ENCODE measurements at places on chromosomes 6 and 20.
A peak's percentile ranks its signal among the peaks of the same experiment; 100 is the strongest.

- DNase-seq: no peak
Observed at GRCh38 chr20:19582782-19583181, 175.3 kb upstream of the RIN2 start.

GRCh38 chr20:36468149-36469000 is 72.9 kb upstream of the MYL9 start:
- DNase-seq: peak; percentile 24

DNA sequence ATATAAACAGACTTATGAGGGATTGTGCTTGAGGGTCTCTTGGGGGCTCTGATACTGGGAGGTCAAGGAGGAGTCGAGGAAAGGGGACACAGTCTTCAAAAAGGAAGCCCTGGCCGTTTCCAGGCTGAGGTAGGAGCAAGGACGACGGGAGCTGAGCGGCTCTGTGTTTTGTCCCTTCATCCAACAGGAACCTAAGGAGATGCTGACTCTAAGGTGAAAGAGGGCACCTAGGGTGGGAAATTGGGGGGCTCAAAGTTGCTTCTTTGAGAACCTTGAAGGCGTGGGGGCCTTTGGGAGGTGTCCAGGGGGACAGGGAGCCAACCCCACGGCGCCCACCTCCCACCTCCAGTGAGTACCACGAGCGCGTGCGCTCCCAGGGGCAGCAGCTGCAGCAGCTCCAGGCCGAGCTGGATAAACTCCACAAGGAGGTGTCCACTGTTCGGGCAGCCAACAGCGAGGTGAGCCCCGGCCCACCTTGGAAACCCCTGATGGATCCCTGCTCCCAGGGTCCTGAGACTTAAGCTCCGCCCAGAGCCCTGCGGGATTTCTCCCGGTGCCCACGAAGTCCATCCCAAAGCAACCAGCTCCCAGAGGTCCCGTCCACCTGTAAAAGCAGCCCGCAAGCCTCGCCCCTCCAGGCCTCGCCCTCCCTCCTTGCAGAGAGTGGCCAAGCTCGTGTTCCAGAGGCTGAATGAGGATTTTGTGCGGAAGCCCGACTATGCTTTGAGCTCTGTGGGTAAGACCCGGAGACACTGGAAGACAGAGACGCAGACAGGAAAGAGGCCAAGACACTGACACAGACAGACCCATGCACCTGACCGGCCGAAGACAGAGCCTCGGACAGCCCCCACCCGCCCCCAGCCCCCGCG is 2.9 kb downstream of the SPAG4 start:
- DNase-seq: peak; percentile 44

GRCh38 chr6:157762636-157763035 is 60.4 kb upstream of the SNX9 start:
- DNase-seq: no peak

DNA sequence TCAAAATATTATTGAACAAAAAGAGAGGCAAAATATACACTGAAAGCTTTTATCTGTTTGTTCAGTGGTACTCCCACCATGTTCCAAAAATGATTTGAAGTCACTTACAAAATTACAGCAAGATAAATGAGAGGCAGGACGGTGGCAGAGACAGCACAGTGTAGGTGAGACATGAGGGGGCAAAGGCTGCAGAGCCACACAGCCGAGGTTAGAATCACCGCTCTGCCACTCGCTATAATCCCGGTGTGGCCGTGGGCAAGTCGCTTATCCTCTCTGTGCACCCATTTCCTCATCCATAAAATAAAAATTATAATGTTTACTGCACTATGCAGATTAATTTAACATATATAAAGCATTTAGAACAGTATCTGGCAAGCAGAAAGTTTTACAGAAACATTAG is 140.1 kb upstream of the BEND6 start:
- no peak for DNase-seq

GRCh38 chr6:6741264-6741663 is 152.7 kb downstream of the LY86 start:
- no peak for DNase-seq

DNA sequence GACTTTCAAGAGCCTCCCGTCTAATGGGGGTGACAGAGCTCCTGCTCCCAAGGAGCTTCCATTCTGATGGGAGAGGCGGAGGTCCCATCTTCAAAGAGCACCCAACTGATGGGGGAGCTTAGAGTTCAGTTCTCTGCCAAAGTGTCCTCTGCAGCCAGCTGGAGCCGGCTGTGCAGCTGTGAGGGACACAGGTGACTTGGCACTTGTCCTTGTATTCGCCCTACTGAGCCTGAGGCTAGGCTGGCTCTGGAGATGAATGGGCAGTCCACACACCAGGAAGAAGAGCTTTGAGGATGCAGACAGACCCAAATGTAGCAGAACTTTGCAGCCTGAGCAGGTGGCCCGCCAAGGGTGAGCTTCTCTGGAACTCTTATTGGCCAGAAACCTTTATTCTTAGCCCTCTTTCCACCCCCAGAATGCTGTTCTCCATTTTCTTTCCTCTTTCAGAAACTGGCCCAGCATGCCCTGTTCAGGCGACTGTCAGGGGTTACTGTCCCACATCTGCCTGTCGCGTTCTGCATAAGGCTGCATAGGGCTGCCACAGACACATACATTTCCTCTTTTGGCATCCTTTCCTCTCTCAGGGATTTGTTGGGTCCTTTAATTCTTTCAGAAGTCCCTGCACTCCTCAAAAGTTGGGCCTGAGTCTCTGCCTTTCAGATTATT is 108.7 kb upstream of the LRFN2 start:
- no peak for DNase-seq

DNA sequence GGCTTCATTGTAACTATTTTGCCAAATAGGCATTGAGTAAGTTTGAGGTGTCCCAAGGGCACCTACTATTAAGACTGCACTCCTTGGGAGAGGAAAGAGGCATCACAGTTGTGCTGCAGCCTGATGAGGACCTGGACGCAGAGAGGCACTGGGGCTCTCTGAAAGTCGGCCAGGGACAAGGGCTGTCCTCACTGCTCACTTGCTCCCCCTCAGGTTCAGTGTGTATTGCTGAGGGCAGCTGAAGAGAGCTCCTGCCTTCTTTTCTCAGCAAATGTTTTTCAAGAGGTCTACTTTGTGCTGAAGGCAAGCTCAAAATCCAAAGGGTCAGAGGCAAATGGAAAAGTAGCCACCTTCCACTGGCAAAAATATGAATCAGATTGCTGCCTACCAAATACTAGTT is 331.8 kb downstream of the RIMS1 start:
- no peak for DNase-seq

DNA sequence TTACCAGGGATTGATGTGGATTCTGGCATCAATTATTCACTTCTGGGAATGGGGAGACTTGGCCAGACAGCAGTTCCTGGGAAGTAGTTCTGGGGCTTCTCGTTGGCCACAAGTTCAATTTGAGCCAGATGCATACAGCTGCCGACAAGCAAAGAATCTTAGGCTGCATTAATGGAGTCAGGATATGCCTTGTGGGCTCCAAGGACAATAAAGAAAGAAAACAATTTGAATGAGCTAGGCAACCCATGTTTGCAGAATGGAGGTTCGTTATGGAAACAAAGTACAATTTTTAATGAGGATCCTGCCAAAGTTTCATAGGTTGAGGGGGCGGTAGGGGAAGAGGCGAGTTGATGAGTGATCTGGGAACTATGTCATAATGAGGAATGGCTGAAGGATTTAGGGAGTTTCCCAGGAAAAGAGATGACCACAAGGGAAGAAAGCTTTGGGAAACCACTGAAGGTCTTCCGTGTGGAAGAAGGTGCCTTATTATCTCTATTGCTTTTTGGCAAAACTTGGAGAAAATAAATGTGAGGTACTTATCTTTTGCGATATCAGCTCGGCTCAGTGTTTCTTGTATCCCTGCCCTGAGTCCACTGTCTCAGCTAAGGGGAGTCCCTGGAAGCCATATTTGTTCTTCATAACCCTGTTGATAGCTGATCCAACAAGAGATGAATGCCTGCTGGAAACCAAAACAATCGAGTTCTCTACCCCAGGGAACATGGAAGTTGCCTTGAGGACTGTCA is 181.0 kb upstream of the ZNF217 start:
- no peak for DNase-seq

DNA sequence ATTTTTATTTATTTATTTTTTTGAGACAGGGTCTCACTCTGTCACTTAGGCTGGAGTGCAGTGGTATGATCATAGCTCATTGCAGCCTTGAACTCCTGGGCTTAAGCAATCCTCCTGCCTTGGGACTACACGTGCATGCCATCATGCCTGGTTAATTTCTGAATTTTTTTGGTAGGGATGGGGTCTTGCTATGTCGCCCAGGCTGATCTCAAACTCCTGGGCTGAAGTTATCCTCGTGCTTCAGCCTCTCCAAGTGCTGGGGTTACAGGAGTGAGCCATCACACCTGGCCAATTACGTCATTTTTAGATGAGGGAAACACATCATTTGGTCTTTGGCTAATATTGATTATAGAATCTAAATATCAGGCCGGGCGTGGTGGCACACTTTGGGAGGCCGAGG is 32.1 kb downstream of the SOX4 start:
- DNase-seq: no peak

DNA sequence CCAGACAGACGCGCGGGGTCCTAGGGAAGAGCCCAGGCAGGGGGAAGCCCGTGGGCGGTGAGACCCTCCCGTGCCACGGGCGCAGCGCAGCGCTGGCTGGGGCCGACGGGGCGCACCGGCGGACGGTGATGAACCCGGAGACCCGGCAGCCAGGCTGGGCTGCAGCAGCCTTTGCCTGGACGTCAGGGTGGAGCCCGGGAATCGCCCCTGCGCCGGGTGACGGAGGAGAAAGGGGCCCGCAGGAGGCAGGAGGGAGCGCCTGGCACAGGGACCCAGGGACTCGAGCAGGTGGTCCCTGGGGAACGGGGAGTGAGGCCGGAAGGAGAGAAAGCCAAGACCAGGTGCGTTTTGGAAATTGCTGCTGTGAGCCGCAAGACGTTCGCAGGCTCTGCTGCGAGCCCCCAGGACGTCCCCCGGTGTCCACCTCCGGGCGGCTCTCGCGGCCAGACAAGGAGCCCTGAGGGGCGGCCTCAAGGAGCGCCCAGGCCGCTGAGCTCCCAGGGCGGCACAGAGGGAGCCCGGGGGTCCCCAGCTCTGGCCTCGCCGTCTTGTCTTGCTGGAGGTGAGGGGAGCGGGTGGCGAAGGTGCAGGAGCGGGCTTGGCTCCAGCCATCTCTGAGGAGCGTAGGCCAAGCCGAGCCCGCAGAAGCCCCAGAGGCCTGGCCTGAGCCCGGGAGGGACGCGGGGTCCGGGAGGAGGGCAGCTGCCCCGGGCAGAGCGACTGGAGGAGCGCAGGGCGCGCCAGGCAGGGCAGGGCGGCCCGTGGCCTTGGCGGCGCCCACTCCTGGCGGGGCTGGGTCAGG is 191.2 kb upstream of the PDE10A start:
- no peak for DNase-seq

DNA sequence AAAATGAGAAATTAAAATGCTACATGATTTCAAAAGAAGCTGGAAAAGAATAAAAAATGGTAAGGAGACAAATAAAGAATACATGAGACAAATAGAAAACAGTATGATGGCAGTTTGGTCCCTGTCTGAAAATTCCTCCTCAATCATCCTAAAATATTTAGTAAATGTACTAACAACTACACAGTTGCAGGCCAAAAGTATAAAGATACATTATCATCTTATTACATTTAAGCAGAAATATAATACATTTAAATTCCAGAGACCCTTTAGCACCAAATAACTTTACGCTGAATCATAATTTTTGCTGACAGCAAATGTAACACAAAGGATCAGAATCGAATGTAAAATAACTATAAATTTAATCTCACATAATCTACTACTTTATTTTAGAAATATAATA is 4.4 kb downstream of the HMGCLL1 start:
- no peak for DNase-seq

DNA sequence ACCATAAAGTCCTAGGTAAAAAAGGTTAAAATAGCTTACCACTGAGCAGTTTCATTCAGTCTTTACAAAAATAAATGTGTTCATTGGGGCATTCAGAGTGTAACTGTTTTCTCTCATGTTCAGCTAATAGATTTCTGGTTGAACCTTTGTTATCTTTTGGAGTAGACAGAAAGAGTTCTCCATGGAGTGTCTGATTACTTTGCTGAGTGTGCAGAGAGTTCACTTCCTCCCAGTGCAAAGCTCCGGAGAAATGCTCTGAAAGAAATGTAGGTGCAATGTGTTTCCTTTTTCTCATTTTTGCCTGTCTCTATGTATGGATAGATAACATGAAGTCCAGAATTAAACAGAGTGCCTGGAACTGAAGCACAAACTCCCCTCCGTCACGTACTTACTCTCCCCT is 52.6 kb downstream of the JAG1 start:
- DNase-seq: no peak

DNA sequence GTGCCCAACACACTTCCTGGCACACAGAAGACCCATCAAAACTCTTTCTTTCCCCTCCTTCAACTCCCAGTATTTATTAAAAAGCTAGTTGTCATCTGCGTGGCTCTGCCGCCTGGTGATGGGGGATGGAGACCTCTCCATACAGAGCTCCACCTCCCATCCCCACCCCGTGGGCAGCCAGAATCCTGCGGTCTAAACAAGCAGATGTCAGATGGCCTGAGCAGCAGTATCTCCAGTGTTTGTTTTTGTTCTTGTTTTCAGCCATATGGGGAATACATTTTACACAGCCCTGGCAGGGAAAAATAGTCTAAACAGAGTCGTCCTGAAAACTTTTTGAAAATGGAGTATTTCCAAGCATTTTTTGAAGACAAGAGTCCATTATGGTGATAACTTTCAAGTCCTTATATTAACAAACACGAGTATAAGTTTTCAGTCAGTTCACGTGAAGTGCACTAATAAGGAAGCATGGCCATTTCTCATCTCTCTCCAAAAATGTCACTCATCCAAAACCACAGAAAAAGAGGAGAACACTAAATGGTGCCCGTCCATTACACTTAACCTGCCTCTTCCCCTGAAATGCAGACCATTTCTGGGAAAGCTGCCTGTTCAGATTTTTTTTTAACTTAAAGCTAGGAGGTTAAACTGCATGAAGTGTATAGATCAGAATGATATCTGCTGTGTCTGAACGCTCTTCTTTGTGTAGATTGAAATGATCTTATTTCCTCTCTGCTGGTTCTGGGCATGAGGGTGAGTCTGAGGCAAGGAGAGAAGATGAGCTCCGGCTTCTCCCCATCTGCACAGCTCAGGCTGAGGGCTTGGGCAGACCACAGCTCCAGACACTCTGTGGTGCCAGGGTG is 91.0 kb downstream of the TCP11 start:
- peak; percentile 56 for DNase-seq

- no peak for DNase-seq
Observed at GRCh38 chr6:11209906-11210305, 22.6 kb downstream of the NEDD9 start.

GRCh38 chr20:17287998-17288397 is 61.2 kb downstream of the PCSK2 start:
- DNase-seq: no peak

- DNase-seq: no peak
Observed at GRCh38 chr20:23193801-23194384, 107.8 kb upstream of the CD93 start.

DNA sequence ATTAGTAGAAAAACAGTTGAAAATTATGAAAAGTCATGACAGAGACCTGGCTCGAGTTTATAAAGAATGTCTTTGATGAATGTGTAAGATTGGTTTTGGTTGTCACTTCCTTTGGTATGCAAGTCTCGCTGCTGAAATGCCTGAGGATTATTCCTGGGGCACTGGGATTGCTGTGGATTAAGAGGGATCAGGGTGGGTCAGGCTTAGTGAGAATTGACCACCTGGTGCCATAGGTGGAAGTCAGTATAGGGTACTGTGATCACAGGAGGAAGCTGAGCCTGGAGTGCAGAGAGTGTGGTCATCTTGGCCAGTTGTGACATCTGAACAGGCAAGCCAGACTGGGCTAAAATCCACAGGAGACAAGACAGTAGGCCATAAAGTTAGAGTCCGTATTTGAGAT is 34.9 kb downstream of the CEP43 start:
- no peak for DNase-seq

All from colonic mucosa (tissue), 4 donors.